Ecto neural progenitor cell (in vitro differentiated cells): ENCODE measurements at places on chromosomes 11 and 22.
A peak's percentile ranks its signal among the peaks of the same experiment; 100 is the strongest.

DNA sequence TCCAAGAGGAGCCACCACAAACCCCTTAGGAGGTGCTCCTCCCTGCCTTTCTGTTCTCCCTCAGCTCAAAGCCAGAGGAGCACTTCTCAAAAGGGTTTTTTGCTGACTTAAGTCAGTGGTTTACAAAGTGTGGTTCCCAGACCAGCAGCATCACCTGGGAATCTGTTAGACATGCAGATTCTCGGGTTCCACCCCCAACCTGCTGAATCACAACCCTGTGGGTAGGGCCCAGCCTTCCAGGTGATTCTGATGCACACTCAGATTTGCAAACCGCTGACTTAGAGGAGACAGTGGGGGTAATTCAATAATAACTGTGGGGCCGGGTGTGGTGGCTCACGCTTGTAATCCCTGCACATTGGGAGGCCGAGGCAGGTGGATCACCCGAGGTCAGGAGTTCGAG lies 22.8 kb downstream of the CREB3L1 start:
- DNase-seq = no peak

DNA sequence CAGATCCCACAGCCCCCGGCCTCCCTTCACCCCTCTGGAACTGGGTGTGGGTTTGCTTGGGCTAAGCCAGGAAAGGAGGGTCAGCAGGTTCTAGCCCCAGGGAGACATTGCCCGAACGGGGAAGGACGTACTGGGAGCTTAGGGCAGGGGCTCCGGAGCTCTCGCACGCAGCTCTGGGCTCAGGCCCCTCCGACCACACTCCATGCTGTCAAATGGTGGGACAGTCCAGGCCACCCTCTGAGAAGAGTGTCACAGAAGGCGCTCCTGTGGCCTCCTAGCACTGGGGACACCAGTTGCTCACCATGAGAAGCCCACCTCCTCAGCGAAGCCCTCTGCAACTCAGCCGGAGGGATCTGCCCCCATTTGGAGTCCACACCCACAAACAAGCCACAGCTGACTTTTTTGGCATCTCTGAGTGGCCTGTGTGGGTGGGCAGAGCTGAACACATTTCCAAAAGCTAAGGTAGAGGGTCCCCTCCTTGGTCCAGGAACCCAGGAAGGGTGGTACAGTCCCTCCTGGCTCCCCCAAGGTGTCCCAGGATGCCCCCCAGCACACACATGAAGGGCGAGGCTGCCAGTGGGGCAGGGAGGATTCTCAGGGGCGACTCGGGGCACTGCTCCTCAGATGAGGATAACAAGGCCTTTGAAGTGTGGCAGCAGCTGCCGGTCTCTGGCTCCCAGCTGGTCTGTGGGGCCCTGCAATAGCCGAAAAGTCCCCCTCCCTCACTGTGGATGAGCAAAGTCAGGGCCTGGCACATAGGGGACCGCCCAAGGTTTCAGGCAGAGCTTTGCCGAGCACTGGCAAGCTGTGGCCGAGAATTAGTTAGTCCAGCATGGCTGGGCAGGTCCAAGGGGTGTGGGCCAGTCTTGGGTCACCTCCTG lies 13.0 kb upstream of the TEF start:
- DNase-seq = no peak

- DNase-seq = no peak
Observed at GRCh38 chr22:24159650-24160049, 21.6 kb upstream of the SUSD2 start.

DNA sequence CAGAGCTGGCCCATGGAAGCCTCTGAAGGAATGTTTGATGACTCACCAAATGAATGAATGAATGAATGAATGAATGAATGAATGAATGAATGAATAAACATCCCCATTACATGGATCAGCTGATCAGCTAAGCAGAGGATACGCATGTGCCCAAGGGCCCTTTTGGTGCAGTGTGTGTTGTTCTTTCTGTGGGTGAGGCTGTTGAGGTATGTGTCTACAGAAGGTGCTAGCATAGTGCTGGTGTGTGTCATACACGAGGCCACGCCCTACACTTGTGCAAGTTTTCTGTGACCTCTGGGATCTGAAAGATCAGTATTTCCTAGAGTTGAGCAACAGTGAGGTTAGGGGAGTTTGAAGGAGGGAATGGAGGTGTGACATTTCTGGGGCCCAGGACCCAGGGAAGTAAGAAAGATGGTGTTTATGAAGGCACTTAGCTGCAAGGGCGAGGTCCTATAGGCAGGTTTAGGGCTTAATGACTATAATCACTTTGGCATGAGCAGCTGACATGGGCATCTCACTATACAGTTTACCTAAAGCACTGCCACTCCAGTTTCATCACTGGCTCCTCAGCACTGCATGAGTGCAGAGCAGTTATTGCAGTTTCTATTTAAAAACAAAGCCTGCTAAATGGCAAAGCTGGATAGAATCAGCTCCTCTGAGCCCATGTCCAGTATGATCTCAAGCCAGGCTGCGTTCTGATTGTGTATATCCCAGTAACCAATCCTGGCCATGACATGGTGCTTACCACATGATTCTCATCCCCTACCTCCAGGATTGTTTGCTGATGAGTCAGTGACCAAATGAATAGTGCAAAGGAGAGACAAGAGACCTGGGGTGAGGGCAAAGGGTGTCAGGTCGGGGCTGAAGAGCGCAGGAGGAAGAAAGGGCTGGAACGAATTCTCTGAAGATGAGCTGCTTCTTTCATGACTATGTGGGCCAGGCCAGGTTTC lies 36.4 kb upstream of the E2F8 start:
- no peak for DNase-seq

- no peak for DNase-seq
Observed at GRCh38 chr11:109285465-109285864, 136.5 kb upstream of the C11orf87 start.

GRCh38 chr22:33166206-33166605 lies 108.0 kb upstream of the SYN3 start:
- DNase-seq = no peak

- DNase-seq = no peak
Observed at GRCh38 chr22:22867996-22868715, 19.5 kb upstream of the IGLL5 start.

- no peak for DNase-seq
Observed at GRCh38 chr11:85953491-85954143, 98.4 kb downstream of the CCDC83 start.

DNA sequence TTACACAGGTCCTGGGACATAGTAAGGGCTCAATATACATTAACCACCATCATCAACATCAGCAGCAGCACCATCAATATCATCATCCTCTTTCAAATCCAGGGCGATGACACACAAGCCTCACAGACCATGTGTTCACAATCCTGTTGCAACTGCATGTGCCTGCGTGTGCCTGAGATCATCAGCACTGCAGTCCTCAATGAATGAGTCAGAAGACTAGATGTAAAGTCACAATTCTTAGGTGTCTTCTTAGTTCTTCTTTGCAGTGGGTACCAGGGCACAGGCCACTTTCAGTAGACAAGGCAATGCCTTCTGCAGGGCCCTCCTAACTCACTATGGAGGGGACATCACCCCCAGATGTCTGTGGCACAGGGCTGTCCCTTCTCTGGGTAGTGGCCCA lies 111.1 kb downstream of the MYO18B start:
- peak; percentile 21 for DNase-seq

DNA sequence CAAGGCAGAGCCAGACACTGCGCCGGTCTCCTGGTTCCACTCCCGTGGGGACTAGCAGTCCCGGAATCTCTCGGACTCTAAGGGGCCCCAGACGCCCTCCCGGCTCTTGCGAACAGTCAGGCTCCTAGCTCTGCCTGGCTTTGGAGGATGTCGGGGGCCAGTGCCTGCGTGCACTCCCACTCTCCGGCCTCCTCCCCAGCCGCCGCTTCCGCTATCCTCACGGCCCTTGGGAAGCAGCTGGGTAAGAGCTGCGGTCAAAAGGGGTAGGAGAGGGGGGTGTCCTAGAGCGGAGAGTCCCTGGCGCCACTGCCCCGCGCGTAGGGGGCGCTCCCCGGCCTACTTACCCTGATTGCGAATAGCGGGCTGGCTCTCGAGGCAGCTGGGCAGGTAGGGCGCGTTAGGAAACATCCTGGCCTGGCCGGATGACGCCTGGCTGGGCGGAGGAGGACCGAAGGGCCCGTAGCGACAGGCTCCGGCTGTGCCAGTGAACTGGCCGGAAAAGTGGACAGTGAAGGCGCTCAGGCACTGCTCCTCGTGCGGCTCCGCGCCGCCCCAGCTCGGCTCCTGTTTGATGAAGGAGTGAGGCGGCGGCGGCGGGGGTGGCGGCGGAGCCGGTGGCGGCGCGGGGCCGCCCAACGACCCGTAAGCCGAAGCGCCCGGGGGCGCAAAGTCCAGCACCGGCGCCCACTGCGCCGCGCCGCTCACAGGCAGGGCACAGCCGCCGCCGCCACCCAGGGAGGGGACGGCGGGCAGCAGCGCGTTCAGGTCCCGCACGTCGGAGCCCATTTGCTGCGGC lies 785 bp downstream of the WT1 start:
- peak; percentile 63 for DNase-seq

GRCh38 chr11:13242564-13242963 lies 35.0 kb upstream of the BMAL1 start:
- DNase-seq = no peak

DNA sequence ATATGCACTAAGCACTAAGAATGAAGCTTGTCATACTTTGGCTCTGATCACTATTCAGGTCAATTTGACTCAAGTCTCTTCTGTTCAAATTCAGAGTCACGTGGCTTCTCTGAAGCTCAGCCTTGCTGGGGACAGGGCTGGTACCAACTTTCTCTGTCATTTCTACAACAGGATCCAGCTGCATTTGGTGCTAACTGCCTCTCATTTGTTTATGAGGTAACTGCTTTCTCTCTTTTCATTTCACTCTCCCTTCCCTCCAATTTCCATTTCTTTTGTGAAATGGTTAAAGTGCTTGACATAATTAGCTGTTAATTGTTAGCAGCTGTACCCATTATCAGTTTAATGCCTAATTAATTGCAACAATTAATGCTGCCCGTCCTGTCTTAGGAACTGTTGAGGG lies 259.7 kb upstream of the PLET1 start:
- peak; percentile 3 for DNase-seq

- DNase-seq = peak; percentile 63
Observed at GRCh38 chr11:62604460-62605120, 2.9 kb upstream of the MTA2 start.

- DNase-seq = no peak
Observed at GRCh38 chr11:95095858-95096587, 6.4 kb downstream of the ENDOD1 start.

DNA sequence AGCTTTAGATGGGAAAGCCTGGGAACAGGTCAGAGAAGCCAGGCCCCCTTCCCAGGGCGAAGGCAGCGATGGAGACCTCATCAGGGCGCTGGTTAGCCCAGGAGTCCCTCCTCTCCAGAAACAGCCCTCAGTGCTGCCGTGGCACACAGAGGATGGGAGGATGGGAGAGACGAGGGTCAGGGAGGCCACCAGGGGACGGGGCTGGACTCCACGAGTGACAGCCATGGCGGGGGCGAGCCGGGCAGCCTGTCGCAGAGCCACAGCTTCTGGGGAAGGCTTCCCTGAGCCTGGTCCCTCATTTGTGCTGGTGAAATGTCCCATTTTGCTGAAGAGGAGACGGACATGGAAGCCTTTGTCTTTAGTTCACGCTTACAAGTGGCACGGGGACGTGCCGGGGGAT lies 1390.5 kb downstream of the TBC1D22A start:
- DNase-seq = no peak

- no peak for DNase-seq
Observed at GRCh38 chr22:48425091-48425506, 1402.6 kb downstream of the BRD1 start.

GRCh38 chr11:8167796-8168195 lies 1.0 kb downstream of the RIC3 start:
- DNase-seq = no peak

DNA sequence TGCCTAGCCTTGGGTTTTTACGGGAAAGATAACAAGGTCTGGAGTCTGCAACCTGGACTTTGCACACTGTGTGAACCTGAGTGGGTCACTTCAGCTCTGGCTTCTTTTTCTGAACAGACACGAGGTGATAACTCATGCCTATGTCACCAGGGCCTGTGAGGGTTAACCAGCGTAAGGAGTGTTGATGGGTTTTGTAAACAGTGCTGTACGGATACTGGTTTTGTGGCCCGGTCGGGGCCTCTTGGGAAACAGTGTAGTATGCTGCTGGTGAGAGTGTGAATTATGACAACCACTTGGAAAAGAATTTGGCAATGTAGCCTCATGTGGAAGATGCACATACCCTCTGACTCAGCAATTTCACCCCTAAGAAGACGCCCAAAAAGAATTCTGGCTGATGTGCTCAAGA lies 266.8 kb downstream of the MN1 start:
- no peak for DNase-seq

DNA sequence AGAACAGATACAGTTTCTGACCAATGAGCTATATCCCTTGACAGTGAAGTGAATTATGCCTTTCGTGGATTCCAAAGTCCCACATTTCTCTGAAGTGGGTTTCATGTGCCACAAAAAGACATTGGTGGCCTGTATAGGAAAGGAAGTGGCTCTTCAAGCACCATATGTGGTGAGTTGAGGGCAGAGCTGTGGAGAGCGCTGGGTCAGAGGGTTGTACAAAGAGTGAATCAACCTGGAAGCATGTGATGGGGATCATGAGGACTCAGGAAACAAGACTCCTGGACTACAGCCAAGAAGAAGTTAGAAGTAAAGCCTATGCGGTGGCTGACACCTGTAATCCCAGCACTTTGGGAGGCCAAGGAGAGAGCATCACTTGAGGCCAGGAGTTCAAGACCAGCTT lies 579 bp upstream of the SLC5A4 start:
- no peak for DNase-seq

GRCh38 chr11:118606844-118607228 lies 579 bp upstream of the PHLDB1 start:
- no peak for DNase-seq
